Mesothelial cell of epicardium (in vitro differentiated cells): ENCODE measurements at places on chromosomes 2 and 18.

DNA sequence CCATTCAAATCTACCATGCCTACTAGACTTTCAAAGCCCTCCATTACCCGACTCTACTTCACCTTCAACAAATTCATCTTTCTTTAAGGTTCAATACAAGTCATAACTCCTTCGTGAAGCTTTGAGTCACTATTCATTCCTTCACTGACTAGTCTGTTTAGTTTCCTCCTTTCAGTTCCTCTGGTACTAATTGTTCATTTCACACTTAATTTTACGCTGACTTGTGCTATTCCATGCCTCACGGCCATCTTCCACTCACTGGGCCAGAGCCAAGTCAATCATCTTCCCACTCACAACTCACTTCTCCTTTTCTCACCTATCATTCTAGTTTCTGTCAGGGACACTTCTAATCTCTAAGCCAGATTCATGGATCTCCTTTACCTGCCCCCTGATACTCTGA is 136.2 kb downstream of the MTX2 start:
- H3K36me3 ChIP-seq = no peaks in the 10 kb centered on the region
- peaks cover 7% of the 10 kb centered on the region for H3K27me3 ChIP-seq
- H3K4me1 ChIP-seq = no peaks in the 10 kb centered on the region
- DNase-seq = no peak

DNA sequence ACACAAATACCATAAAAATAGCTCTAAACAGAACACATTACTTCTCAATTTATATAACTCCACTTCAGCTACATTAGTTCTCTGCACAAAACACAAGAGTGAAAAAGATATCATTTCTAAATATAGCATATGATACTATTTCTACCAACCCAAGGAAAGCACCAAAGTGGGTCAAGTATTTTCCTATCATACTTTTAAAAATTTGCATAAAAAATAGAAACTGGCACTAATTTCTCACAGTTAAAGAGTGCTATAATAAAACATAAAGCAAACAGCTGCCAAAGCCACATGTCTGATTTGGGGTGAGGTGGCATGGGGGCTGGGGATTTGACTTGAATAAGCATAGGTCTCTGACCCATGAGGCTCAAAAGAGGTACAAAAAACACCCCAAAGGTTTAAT is 61.5 kb downstream of the BARD1 start:
- no peaks in the 10 kb centered on the region for H3K27me3 ChIP-seq
- no peak for DNase-seq
- H3K27ac ChIP-seq = no peak overlapping the region
- peaks cover 38% of the 10 kb centered on the region for H3K36me3 ChIP-seq
- H3K4me1 ChIP-seq = no peaks in the 10 kb centered on the region
- no peak overlapping the region for H3K4me3 ChIP-seq

DNA sequence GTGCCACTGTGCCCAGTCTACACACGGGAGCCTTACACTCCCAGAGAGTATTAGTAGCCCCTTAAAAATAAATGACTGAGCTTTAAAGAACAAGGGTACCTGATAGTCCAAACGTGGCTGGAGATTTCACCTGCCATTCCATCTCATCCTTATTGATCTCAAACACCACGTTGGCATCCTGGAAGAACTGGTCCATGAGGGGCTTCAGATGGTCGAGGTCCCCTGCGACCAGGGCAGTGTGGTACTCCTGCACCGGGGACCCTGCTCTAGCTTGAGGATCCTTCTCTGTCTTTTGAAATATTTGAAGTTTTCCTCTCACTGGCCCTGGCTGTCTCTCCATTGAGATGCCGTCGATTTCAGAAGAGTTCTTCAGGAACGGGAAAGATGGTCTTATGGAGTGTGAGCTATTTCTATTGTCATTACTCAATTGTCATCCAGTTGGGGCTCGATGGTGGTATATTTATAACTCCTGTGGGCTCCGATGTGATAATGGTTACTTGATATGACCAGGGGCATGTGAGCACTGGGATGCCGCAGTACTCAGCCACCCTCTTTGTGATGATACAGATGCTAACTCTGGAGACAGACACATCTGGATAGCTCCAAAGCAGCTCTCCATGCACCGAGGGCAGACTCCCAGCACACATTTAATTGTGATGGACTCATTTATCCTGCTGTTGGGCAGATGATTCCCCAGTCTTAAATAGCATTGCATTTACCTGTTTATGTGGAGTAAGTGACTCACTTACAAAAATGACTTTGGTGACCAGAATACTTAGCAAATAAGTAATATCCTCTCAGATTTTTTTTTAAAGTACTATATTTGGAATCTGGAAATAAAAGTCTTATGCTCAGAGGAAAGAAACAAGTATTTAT is 22.8 kb downstream of the ASB18 start:
- no peak overlapping the region for H3K4me3 ChIP-seq
- no peak overlapping the region for H3K27ac ChIP-seq
- H3K4me1 ChIP-seq = peaks cover 17% of the 10 kb centered on the region
- H3K27me3 ChIP-seq = peaks cover 44% of the 10 kb centered on the region

- no peak for DNase-seq
- no peaks in the 10 kb centered on the region for H3K36me3 ChIP-seq
- peaks cover 7% of the 10 kb centered on the region for H3K4me1 ChIP-seq
- H3K27me3 ChIP-seq = no peaks in the 10 kb centered on the region
Measured at GRCh38 chr2:195406886-195407603, 250.0 kb upstream of the SLC39A10 start.

GRCh38 chr2:206820807-206821206 is 55.4 kb downstream of the FASTKD2 start:
- no peaks in the 10 kb centered on the region for H3K27me3 ChIP-seq
- DNase-seq = no peak
- no peak overlapping the region for H3K4me3 ChIP-seq
- H3K36me3 ChIP-seq = no peaks in the 10 kb centered on the region
- no peak overlapping the region for H3K27ac ChIP-seq

DNA sequence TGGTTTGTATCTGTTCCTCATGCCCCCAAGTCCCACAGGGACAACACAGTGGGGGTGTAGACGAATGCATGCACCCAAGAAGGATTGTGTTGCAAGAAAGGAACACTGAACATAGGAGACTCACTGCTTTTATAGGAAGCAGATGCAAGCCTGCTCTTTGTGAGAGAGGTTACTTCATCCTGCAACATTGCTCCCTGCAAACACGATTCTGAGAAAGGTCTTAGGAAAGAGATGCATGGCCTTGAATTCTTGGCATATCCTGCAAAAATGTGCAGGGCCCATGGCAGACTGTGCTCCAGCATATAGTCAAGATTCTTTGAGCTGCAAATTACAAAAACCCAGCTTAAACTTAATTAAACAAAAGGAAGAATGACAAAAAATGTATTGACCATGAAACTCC is 312.2 kb upstream of the MGAT5 start:
- H3K36me3 ChIP-seq = no peaks in the 10 kb centered on the region
- DNase-seq = no peak
- H3K4me1 ChIP-seq = no peaks in the 10 kb centered on the region
- H3K27me3 ChIP-seq = peaks cover 3% of the 10 kb centered on the region
- H3K27ac ChIP-seq = no peak overlapping the region
